H4 (cell line): ENCODE measurements at places on chromosomes 7 and 10. TPM values are rescaled to one million over a fixed set of nuclear protein-coding genes. Genes with fewer than 3 reads are reported as not detected.
A peak's percentile ranks its signal among the peaks of the same experiment; 100 is the strongest.

GRCh38 chr10:78134773-78135306, 101.2 kb downstream of the RPS24 start:
- no peak for DNase-seq

- no peak for DNase-seq
Observed at GRCh38 chr10:59934701-59935100, 28.3 kb upstream of the CCDC6 start.

GRCh38 chr10:6659451-6659850, 79.4 kb upstream of the PRKCQ start:
- DNase-seq = no peak

DNA sequence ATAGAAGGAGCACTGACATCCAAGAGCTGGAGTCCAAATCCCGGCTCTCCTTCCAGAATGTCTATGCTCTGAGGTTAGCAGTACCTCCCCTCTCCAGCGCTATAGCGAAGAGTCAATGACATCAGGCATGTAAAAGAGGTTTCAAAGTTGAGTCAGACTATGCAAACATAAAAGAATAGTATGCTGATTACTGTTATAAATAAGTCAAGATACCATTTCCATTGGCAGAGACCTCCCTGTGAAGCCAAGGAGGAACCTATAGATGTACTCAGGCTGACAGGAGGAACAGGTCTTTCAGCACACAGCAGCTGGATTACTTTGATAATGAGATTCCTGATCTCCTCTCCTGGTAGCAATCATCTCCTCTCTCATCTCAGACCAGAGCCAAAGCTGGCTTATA, 103.9 kb upstream of the EFCAB10 start:
- DNase-seq = no peak

GRCh38 chr7:30730097-30730496, 21.8 kb upstream of the INMT start:
- no peak for DNase-seq

DNA sequence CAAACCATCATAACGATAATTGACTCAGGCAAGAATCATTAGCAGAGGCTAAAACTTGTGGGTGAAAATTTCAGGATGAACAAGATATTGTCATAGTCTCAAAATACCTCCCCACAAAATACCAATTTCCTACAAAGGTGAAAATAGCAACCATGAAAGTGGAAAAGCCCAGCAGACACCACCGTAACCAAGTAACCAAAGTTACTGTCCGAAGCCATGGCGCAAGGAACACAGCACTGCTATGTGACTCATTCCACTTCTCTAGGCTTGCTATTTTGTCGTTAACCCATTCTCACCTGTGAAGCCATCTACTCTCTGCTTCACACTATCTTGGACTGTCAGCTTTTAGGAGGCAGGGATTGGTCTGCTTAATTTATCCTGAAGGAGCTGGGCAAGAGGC, 113.8 kb upstream of the CACUL1 start:
- no peak for DNase-seq

DNA sequence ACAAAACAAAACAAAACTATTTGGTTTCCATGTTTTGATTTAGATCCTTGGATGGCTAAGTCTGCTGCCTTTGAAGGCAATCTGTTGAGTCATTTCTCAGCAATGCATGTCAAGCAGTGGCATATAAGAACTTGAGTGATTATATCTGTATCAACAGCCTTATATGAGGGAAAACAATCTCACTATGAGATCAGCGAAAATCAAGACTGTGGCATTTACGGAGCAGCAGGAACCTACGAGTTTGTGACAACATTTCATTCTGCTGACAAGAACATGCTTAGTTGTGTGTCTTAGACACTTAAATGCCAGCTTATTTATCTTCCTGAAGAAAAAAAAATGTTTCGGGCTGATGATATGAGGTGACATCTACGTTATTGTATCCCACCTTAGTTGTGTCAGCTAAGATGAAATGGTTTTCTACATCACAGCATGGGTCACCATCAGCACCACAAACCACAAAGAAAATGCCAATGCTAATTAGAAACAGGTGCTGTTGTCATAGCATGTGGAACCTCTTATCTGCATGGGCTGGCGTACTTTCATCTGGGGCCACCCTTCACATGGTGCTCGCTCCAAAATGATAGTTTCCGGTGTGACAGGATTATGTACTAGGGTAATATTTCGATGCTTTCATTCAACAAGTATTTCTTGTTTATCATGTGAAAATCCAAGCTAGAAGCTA, 1085.5 kb downstream of the SORCS1 start:
- peak; percentile 45 for DNase-seq

GRCh38 chr10:22319980-22320558, 830 bp upstream of the BMI1 start:
- DNase-seq = no peak

- DNase-seq = peak; percentile 24
Observed at GRCh38 chr10:92011560-92012214, 88.1 kb downstream of the BTAF1 start.

DNA sequence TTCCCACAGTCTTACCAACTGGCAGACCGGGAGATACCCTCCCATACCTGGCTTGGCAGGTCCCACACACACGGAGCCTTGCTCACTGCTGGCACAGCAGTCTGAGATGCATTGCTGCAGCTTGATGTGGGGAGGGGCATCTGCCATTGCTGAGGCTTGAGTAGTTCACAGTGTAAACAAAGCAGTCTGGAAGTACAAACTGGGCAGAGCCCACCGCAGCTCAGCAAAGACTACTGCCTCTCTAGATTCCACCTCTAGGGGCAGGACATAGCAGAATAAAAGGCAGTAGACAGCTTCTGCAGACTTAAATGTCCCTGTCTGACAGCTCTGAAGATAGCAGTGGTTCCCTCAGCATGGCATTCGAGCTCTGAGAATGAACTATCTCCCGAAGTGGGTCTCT, 69.6 kb upstream of the RELN start:
- no peak for DNase-seq

GRCh38 chr7:100085515-100085914, 3.3 kb upstream of the COPS6 start:
- DNase-seq = no peak

DNA sequence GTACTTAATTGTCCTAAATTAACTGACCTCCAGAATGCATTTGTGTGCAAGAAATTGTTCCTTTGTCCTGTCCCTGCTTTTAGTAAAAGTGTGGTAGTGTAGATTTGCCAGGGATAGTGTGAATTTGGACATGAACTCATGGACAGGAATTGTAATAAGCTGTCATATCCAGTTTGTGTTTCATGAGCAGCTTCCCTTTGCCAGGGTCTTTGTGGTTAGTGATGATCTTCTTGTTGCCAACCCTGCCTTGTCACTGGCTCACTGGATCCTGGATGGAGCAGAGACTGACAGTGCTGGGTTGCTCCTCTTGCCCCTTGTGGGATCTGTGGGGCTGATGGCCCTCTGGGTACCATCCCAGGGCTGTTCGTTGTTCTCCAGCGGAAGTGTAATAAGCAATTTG, 110.1 kb downstream of the CCNY start:
- DNase-seq = no peak

GRCh38 chr10:11875494-11876281, 52.5 kb downstream of the PROSER2 start:
- DNase-seq = peak; percentile 88

- DNase-seq = no peak
Observed at GRCh38 chr7:140923358-140924006, 1.2 kb downstream of the BRAF start.

DNA sequence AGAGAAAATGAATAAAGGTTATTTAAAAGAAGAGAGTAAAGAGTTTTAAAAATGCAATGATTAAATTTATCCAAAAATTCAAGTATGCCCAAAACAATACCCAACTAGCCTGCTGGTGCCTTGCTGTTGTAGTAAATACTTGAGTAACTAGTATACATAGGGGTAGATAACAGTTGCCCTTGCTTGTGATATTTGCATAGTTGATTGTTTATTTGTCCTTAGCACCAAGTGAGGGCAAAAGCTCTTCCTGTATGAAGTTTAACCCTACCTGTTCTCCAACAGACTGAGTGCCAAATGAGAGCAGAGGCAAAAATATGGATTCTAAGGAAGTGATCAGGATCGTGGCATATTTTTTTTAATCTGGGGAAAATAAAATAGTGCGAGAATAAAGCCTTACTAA, 85.0 kb downstream of the PTN start:
- DNase-seq = no peak

- no peak for DNase-seq
Observed at GRCh38 chr10:32481606-32482005, 35.7 kb downstream of the CCDC7 start.

DNA sequence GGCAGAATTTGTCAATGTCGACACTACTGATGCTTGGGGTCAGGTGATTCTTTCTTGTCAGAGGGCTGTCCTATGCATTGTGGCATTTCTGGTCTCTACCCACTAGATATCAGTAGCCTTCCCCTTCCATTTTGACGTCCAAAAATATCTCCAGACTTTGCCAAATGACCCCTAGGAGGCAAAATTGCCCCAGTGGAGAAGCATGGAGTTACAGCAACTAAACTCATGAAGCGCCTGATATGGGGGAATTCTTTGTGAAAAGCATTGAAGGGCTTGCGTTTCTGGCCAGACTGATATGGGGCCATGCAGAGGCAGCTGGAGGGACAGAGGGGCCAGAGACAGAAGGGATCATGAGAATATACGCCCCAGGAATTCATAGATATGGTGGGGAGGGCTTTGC, 43.6 kb downstream of the ADRB1 start:
- no peak for DNase-seq

GRCh38 chr7:157250605-157251228, 86.1 kb upstream of the DNAJB6 start:
- DNase-seq = peak; percentile 68

- DNase-seq = no peak
Observed at GRCh38 chr7:46603296-46603752, 682.3 kb upstream of the IGFBP3 start.

DNA sequence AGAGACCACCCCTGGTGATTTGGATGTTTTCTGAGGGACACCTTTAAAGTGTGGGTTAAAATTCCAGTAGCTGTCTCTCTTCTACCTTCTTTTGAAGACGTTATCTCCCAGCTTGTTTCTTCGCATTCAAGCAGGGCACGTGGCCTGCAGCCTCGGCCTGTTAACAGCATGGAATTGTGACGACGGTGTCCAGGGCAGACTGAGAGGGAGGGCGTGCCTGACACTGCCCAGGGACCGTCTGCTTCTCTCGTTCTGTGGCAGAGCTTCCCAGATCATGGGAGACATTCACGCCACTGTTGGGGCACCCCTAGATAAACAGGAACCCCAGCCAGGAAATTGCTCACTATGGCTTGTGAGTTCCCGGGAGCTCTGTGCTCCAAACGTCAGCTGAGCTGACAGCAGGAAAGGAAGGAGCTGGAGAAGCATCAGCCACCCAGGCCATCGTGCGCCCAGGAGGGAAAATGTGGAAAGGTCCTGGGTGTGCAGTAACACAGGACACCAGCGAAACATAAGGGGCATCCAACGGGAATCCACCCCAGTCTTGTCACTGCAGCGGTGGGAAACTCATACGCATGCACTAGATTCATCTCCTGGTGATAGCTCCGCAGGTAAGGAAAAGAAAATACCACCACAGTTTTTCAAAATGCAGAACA, 41.1 kb upstream of the RBM33 start:
- no peak for DNase-seq

GRCh38 chr10:106224676-106225075, 939.8 kb downstream of the SORCS1 start:
- DNase-seq = no peak

DNA sequence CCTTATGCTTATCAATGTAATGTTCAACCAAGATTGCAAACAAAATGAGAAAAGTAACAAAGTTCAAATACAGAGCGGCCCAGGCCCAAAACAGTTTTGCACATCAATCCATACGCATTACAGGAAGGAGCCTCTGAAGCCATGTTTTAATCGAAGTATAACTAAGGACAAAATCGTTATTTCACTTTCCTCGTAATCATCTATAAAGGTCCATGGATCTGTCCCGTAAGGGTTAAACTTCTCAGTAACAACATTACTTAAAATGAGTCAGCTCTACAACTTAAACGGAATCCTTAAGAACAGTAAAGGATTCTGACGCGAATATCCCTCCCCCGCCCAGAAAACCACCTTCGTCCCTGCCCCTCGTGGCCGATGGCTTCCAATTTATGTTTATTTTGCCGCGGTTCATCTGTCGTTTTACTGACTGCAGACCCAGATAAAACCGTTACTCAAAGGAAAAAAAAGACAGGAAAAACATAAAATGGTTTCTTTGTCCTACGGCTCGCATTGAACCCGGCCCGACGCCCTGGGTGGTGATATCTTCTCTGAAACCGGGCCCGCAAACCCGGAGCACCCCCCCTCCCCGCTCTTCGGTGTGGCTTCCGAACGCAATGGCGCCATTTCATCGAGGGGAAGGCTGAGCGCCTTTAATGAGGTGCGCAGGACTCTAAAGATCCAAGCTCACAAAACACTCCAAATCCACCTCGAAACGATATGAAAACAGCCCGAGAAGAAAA, 1.1 kb downstream of the HNRNPA2B1 start:
- peak; percentile 78 for DNase-seq

Gene CYP2C19
- total RNA-seq = not detected in 2 replicates

Gene FAM25A
- not detected in 2 replicates for total RNA-seq

Gene MRPS24
- total RNA-seq = 308 and 368 TPM in 2 replicates

Gene NFE2L3
- 34.1 and 34.9 TPM in 2 replicates for total RNA-seq

Gene SNX10
- total RNA-seq = 28.3 and 38.2 TPM in 2 replicates

Gene FAM20C
- 132 and 164 TPM in 2 replicates for total RNA-seq

Gene TMEM26
- total RNA-seq = not detected in 2 replicates

Gene SORCS1
- 0.35 TPM in 1 of 2 replicates, not detected in the other for total RNA-seq

Gene CDC14C
- 0.06 TPM in 1 of 2 replicates, not detected in the other for total RNA-seq

Gene PIK3CG
- total RNA-seq = not detected in 2 replicates

Gene MKLN1
- 17.0 and 25.1 TPM in 2 replicates for total RNA-seq

Gene SEMA3A
- total RNA-seq = 45.0 and 54.7 TPM in 2 replicates

Gene AASS
- total RNA-seq = 18.4 and 18.7 TPM in 2 replicates

Gene VIPR2
- total RNA-seq = 0.68 and 0.77 TPM in 2 replicates

Gene TAS2R3
- 0.08 TPM in 1 of 2 replicates, not detected in the other for total RNA-seq

Gene ZFAND2A
- 41.1 and 52.5 TPM in 2 replicates for total RNA-seq

Gene GSDME
- 19.8 and 24.4 TPM in 2 replicates for total RNA-seq

Gene CCL24
- not detected in 2 replicates for total RNA-seq

Gene MNX1
- 0.21 and 0.29 TPM in 2 replicates for total RNA-seq
